ENCODE measurements at places on chromosomes 16 and 17.

- DNase-seq, result peak; percentile 51
Measured at GRCh38 chr17:18321309-18321708, 6.2 kb downstream of the SMCR8 start.

- DNase-seq, result no peak
Measured at GRCh38 chr16:83494459-83494858, 313.3 kb upstream of the HSBP1 start.

DNA sequence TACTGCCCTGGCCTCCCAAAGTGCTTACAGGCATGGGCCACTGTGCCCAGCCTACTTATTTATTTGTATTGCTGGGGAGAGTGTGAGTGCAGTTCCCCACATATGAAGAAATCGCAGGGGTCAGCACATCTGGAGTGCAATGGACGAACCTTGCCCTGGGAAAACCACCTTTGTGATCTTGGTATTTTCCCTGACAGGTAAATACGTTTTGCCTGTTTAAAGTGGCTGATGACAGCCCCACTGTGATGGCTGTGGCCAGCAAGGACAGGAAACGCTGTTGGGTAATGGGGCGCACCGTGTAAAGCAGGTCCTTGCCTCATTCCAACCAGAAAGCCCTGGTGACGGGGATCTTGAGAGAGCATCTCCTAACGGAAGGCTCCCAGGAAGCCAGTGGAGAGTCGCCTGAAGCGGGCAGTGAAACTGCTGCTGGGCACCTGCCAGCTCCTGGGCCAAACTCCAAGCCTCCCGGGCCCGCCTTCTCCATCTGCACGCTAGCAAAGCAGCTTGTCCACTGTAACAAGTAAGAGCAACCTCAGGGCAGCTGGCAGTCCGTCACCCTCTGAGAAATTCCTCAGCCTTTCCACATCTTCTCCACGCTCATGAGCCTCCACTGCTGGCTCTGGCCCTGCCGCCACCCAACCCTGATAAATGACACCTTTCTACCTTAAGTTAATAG, 17.5 kb downstream of the EMC8 start:
- DNase-seq, result no peak

DNA sequence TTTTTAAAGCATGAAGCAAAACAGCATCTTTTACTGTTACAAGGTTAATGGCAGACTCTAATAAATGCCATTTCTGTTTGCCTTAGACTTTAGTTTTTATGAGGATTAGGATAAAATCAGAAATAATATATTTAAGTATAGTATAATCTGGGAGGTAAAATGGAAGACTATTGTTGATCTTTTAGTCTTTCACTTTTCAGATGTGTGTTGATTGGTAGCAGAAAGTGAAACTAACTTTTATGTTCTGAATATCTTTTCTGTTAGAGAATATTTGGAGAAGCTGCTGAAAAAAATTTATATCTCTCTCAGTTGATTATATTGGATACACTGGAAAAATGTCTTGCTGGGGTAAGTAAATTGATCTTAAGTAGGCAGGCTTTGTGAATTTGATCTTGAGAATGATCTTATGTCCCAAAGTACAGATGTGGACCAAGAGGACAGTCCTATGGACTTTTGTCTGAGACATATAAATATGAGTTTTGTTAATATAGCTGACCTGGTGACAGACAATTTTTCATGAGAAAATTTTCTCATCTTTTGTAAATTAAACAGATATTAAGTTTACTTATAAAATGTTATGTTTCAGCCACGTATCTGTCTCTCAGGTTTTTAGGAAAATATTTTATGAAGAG, 64.1 kb downstream of the NF1 start:
- no peak for DNase-seq

DNA sequence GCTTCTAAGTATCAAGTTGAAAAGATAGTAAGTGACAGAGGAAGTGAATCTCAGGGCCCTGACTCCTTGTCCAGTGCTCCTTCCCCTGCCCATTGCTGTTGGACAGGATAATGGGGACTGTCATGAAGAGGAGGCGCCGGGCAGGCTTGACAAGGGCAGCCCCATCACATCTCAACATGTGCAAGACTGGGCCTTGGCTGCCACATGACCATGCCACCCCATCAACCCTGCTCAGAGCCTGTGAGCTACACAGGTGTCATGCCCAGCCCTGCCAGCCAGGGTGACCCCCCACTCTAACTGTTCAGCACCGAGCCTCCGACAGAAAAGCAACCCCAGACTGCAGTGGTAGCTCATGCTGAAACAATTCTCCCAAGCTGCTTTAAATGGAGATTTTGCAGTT, 171.6 kb downstream of the C16orf78 start:
- no peak for DNase-seq

- peak; percentile 78 for DNase-seq
Measured at GRCh38 chr17:34892461-34893249, 68.6 kb downstream of the CCT6B start.

- peak; percentile 72 for DNase-seq
Measured at GRCh38 chr17:1469231-1469852, 13.3 kb upstream of the CRK start.

- DNase-seq, result no peak
Measured at GRCh38 chr16:1177750-1178149, 24.8 kb downstream of the CACNA1H start.

DNA sequence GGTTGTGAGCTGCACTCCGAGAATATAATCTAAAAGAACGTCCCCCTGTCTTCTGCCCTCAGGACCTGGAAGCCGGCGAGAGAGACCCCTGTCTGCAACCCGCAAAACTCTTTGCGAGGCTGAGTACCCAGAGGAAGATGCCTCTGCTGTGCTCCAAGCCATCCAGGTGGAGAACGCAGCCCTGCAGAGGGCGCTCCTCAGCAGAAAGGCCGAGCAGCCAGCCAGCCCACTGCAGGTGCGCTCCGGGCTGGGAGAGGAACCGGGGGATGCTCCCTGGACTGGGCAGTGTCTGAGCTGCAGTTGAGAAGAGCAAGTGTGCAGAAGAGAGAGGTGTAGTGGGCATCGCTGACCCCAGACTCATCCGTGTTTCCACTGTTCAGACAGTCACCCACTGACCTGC, 148.3 kb downstream of the KATNIP start:
- DNase-seq, result peak; percentile 85

DNA sequence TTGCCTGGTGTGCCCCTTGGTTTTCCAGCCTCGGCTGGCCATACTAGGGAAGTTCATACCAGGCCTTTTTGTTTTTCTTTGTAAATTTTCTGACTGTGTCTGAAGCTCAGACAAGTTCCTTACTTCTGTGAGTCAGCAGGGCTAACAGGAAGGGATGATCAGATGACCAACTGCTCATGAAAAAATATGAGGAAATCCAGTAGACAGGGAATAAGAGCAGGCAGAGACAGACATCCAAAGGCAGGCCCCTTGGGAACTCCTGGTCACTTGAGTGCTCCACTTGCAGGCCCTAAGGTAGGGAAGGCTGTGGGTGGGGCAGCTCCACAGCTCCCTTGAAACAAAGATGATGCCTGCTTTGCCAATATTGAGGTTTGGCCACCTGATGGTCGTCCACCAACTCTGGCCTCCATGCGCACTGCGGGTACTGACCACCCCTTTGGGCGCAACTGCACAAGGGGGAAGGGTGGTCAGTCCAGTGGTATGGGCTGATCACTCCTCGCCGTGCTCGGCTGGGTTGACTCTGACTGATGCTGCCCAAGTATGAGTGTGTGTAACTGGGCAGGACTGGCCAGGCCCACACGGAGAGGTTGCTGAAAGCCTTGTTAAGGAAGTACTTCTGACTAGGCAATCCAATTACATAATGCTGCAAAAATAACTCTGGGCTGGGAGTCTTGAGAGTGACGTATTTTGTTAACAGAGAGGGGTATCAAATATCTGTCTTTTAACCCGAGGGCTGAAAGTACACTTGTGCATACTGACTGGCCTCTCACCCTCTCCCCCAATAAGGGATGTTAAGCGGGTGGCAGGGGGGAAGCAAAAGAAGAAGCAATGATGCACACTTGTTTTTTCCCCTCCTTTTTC, 20.8 kb upstream of the ZFHX3 start:
- DNase-seq, result peak; percentile 9

DNA sequence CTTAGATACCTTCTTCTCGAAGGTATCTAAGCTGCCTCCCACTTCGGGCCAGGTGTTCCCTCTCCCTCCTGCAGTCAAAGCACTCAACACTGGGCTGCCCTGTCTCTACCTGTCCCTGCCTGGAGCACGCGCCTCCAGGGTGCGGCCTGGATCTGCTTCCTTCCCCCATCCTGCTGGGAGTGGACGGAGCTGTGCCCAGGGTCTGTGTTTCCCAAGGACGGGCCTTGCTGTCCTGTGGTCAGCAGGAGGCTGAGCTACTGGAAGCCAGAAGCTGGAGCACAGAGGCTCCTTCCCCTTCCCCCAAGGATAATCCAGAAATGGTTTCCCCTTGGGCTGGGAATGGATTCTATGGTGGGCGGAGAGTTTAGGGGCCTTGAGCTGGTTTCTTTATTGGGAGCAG, 16.7 kb downstream of the LLGL2 start:
- no peak for DNase-seq

GRCh38 chr16:89958068-89958467, 9.5 kb downstream of the DEF8 start:
- peak; percentile 58 for DNase-seq

DNA sequence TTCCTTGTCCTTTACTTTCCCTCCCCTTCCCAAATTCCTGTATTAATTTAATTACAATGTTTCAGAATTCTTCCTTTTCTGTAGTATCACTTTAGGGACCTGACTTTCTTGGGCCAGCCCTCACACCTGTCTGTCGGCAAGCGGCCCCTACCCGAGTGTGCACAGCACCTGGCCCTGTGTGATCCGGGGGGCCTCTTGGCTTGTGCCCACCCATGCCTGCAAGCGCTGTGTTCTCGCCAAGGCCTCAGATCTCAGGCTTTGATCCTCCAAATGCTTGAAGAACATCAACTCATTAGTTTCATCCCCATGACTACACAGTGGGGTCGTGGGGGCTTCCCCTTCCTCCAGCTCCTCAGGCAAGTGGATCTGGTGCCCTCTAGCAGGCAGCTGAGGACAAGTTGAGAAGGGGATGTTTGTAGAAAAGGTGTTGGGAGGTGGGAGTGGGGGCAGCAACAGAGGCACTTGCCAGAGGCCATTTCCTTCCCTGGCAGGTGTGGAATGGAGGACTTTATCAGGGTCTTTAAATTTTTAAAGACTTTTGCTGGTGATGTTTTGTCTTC, 15.7 kb upstream of the CDH3 start:
- DNase-seq, result no peak

- peak; percentile 48 for DNase-seq
Measured at GRCh38 chr16:67893743-67894399, 817 bp downstream of the PSKH1 start.

DNA sequence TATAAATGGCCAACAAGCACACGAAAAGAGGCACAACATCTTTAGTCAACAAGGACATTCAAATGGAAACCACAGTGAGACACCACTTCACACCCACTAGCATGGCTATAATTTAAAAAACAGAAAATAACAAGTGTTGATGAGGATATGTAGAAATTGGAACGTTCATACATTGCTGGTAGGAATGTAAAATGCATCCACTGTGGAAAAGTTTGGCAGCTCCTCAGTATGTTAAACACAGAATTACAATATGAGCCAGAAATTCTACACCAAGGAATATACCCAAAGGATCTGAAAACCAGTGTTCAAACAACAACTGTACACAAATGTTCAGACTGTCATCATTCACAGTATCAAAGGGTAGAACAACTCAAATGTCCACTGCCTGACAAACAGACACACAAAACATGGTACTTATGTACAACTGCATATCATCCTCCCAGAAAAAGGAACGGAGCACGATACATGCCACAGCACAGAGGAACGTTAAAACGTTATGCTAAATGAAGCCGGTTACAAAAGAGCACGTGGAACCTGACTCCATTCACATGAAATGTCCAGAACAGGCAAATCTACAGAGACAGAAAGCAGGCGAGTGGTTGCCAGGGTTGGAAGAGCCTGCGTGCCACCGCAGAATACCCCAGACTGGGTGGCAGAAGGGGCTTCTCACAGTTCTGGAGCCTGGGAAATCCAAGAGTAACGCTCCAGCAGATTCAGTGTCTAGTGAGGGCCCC, 32.8 kb upstream of the METRNL start:
- DNase-seq, result no peak

DNA sequence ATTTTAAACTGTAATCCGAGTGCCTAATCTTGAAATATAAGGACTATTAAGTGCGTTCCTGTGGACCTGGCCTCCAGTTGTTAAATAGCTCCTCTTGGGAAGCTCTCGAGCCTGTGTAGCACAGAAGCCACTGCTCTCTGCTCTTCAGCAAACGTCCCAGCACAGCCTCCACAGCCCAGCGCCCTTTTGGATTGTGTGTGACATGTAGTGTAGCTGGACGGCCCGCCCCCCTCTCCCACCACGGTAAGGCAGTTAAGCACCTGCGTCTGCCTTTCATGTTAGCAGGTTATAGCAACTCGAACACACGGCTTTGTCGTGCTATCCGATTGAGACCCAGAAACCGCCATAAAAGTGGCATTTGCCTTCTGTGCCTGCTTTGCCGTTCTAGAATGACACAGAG, 79.2 kb upstream of the CHMP6 start:
- DNase-seq, result no peak

DNA sequence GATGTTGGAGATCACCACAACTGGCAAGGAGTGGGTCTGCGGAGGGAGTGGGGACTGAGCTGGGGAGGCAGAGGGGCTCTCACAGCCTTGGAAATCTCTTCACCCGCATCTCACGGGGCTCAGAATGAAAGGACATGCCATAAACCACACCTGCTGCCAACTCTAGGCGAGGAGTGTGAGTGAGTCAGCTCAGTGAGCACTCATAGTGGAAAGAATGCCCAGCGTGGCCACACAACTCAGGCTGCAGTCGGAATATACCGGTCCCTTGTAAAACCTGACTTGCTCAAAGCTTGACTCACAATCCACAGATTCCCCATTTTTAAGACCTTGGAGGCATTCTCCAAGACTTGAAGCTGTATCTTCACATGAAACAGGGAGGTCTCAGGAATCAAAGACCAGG, 36.7 kb downstream of the STAT5A start:
- no peak for DNase-seq

- peak; percentile 33 for DNase-seq
Measured at GRCh38 chr17:30961209-30962188, 9.3 kb upstream of the RNF135 start.

DNA sequence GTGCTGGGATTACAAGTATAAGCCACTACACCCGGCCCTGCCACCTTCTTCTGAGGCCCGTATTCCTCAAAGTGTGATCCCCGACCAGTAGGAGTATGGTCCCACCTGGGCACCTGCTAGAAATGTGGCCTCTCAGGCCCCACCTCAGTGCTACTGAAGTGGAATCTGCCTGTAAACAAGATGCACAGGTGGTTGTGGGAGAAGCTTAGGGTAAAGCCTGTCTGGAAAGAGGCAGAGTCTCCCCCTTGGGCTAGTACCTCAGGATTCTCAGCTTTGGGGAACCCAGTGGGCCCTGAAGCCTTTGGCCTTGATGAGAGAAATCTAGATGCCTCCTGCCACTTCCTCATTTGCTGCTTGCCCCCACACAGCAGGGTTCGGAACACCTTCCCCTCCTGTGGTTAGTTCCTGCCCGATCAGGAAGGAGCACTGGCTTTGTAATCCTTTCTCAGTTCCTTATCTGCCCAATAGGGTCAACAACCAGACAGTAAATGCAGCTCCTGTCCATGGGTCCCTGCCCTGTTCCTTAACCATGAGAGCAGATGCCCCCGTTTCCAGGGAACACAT, 25.2 kb downstream of the TK2 start:
- no peak for DNase-seq

- DNase-seq, result no peak
Measured at GRCh38 chr17:19448341-19449268, 37.6 kb downstream of the RNF112 start.

GRCh38 chr17:75073618-75074047, 14.1 kb upstream of the SLC16A5 start:
- DNase-seq, result no peak

- DNase-seq, result no peak
Measured at GRCh38 chr17:66474806-66475497, 172.5 kb downstream of the PRKCA start.

- peak; percentile 98 for DNase-seq
Measured at GRCh38 chr16:401468-402348, at the start of gene DECR2. Gene DECR2 (plus strand): TSS chr16:401885. CDS start chr16:401964, 79 bp downstream.
